Caco-2 (cell line): ENCODE measurements at places on chromosomes 3 and 15. TPM values are rescaled to one million over a fixed set of nuclear protein-coding genes. Genes with fewer than 3 reads are reported as not detected.
A peak's percentile ranks its signal among the peaks of the same experiment; 100 is the strongest.

Gene CYP8B1
- total RNA-seq: not detected in 2 replicates

GRCh38 chr3:8313560-8314267, 187.9 kb upstream of the LMCD1 start:
- no peak for DNase-seq
- no peaks in the 10 kb centered on the region for H3K27me3 ChIP-seq
- H3K27ac ChIP-seq: no peak overlapping the region
- H3K4me3 ChIP-seq: no peak overlapping the region
- no peaks in the 10 kb centered on the region for H3K36me3 ChIP-seq

Gene SLC27A2
- total RNA-seq: 31.2 and 36.1 TPM in 2 replicates

GRCh38 chr15:53305101-53305500, 454.4 kb downstream of the WDR72 start:
- H3K36me3 ChIP-seq: no peaks in the 10 kb centered on the region
- DNase-seq: no peak
- no peak overlapping the region for H3K4me3 ChIP-seq
- H3K27me3 ChIP-seq: no peaks in the 10 kb centered on the region
- H3K27ac ChIP-seq: no peak overlapping the region

Gene GABPB1
- total RNA-seq: 42.8 and 44.7 TPM in 2 replicates

DNA sequence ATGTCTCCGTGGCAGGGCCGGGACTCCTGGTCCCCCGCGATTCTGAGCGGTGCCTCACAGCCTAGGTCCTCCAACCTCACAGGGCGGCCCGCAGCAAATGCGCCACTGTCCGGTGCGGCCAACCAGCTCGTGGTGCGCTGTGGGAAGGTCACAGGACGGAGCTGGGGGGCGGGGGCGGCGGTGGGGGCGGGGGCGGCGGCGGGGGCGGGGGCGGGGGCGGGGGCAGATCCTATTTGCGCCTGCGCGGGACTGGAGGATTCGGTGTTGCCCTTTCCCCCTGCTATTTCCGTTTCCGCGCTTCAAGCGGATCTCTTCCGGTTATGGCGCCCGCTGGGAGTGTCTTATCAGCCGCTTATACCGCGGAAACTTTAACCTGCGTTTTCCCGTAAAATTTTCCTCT, 106.7 kb upstream of the SNRPN start:
- no peaks in the 10 kb centered on the region for H3K36me3 ChIP-seq
- no peak overlapping the region for H3K27ac ChIP-seq
- H3K4me1 ChIP-seq: no peaks in the 10 kb centered on the region

- no peaks in the 10 kb centered on the region for H3K36me3 ChIP-seq
- no peak overlapping the region for H3K27ac ChIP-seq
- no peaks in the 10 kb centered on the region for H3K4me1 ChIP-seq
- H3K27me3 ChIP-seq: no peaks in the 10 kb centered on the region
Observed at GRCh38 chr3:88678747-88679146, 428.7 kb upstream of the EPHA3 start.

Gene SPATA12
- total RNA-seq: 0.16 TPM in 1 of 2 replicates, not detected in the other

DNA sequence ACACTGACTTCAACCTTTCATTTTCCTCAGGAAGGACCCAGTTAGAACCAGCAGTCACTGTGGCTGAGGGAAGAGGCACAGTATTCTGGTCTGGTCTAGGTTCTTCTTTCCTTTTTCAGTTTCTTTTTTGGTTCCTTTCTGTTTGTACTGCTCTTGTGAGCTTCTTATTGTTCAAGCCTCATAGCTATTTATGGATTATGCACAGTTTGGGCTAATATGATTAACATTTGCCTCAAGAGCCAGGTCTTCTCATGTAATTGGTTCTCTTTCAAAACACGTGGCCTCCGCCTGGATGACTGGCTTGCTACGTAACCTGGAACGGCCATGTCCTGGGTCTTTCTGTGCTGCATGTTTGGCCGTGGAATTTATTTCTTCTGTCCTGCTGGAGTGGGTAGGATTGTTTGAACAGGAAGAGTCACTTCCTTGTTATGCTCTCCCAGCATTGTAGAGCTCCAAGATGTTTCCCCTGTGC, 43.3 kb downstream of the RBMS3 start:
- H3K27ac ChIP-seq: no peak overlapping the region
- no peak overlapping the region for H3K4me3 ChIP-seq
- DNase-seq: no peak
- no peaks in the 10 kb centered on the region for H3K36me3 ChIP-seq
- no peaks in the 10 kb centered on the region for H3K27me3 ChIP-seq
- H3K4me1 ChIP-seq: no peaks in the 10 kb centered on the region

Gene TEX55
- not detected in 2 replicates for total RNA-seq

Gene MUSTN1
- total RNA-seq: 1.8 TPM in 1 of 2 replicates, not detected in the other

DNA sequence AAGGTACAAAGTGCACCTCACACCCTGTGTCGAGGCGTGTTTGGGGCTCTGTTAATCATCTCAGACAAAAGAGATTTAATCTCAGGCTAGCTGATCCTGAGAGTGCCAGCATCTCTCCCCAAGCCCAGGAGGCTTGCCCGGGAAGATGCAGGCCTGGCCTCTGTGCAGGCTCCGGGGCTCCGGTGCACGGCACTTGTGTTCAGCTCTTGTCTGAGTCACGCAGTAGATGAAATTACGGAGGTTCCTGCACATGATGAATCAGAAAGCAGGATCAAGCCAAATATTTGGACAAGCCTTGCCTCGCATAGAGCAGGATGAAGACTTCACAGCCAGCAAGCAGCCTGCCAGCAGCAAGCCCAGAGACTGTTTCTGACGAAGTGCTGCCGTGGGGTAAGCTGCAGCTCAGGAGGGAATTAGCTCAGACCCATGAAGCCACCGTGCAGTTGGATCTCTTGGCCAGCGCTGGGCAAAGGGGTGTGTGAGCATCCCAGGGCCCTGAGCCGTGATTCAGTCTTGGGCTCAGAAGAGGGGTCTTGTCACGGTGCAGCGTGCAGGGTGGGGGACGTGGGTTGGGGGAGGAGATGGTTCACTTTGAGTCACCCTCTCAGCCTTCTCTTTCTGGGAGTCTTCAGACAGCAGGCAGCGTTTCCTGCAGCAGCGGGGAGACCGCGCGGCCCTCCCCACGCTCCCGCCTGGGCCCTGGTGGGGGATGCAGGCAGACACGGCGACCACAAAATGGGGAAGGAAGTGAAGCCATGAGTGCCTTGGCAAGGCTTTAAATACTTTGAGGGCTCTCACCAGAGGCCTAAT, 89.2 kb upstream of the MEF2A start:
- no peaks in the 10 kb centered on the region for H3K27me3 ChIP-seq
- no peak overlapping the region for H3K27ac ChIP-seq
- no peak overlapping the region for H3K4me3 ChIP-seq
- H3K36me3 ChIP-seq: no peaks in the 10 kb centered on the region
- H3K4me1 ChIP-seq: no peaks in the 10 kb centered on the region

GRCh38 chr15:99135194-99135593, 30.3 kb downstream of the SYNM start:
- peaks cover 17% of the 10 kb centered on the region for H3K4me1 ChIP-seq
- no peaks in the 10 kb centered on the region; the same call in 1 of the 2 replicates for H3K36me3 ChIP-seq
- no peak overlapping the region for H3K27ac ChIP-seq

DNA sequence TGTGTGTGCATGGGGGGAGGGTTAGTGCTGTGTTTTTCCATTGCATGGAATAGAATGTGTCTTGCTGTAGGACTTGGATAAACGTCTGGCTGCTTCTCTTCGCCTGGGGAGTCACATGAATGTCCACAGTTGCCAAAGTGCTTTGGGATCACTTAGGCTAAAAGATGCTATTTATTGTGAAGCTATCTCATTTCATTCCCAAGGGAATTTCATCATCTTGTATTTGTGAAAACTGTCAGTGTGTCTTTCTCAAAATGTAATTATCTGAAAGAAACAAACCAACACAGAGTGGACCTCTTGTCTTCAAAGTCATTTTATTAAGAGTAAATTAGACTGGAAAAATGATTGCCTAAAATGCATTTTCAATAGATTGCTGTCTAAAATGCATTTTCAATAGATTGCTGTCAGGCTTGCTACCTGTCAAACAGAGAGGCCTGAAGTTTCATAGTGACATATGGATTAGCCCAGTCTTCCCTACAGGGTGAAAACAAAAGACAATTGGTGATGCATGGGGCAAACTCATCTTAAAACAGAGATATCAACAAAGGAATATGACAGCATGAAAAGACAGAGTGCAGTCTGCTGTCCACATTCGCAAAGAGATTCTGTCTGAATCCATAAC, 117.1 kb upstream of the GOLIM4 start:
- H3K4me1 ChIP-seq: 0 out of 2 replicates have a peak, but pooled peaks cover 3% of the 10 kb centered on the region
- H3K4me3 ChIP-seq: no peak overlapping the region
- no peaks in the 10 kb centered on the region for H3K27me3 ChIP-seq
- no peaks in the 10 kb centered on the region for H3K36me3 ChIP-seq

- H3K4me1 ChIP-seq: 0 out of 2 replicates have a peak, but pooled peaks cover 4% of the 10 kb centered on the region
- no peak overlapping the region for H3K4me3 ChIP-seq
- no peaks in the 10 kb centered on the region; the same call in 1 of the 2 replicates for H3K27me3 ChIP-seq
Observed at GRCh38 chr3:33889394-33890039, 91.1 kb downstream of the PDCD6IP start.

- no peaks in the 10 kb centered on the region for H3K27me3 ChIP-seq
- no peaks in the 10 kb centered on the region for H3K36me3 ChIP-seq
- peak overlapping the region; percentile 91 for H3K27ac ChIP-seq
- peaks cover 45% of the 10 kb centered on the region for H3K4me1 ChIP-seq
- DNase-seq: peak; percentile 82
Observed at GRCh38 chr15:75200765-75201615, 692 bp upstream of the C15orf39 start.

GRCh38 chr3:101204246-101204645, 116.1 kb downstream of the IMPG2 start:
- H3K4me3 ChIP-seq: no peak overlapping the region
- no peak overlapping the region for H3K27ac ChIP-seq
- DNase-seq: no peak
- no peaks in the 10 kb centered on the region for H3K27me3 ChIP-seq
- H3K4me1 ChIP-seq: no peaks in the 10 kb centered on the region

Gene SLC6A1
- not detected in 2 replicates for total RNA-seq

DNA sequence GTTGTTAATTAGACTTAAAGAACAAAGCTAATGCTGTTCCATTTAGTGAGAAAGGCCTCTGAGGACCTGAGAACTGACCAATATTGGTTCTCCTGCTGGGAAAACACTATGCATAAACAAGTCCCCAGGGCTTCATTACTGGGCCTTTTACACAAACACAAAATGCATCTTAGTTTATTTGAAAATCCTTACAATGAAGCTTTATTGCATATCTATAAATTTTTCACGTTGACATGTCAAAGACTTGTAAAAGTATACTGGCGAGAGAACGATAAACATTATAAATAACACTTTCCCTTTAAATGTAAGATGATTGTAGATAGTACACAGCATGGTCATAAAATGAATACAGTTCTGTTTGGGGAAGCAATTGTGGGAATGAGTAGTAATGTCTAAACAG, 151.7 kb downstream of the ROBO2 start:
- no peak for DNase-seq
- no peaks in the 10 kb centered on the region for H3K36me3 ChIP-seq
- no peak overlapping the region for H3K4me3 ChIP-seq
- no peak overlapping the region for H3K27ac ChIP-seq
- no peaks in the 10 kb centered on the region for H3K27me3 ChIP-seq

Gene CLDN18
- not detected in 2 replicates for total RNA-seq

DNA sequence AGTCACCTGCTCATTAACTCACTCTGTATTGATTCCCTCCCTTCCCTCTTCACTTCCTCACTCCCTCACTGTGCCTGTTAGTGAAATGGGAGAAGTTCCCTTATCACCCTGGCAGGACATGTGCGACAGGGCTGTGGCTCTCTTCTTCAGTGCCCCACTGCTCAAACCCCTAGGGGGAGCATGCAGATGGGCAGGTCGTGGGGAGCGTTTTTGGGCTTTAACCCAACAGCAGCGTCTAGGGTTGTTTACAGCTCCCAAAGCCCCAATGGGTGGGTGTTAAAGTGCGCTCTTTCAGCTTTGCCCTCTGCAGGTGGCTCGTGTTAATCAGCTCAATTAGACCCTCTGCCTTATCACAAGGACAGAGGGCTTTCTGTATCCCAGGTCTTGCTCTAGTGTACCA, 447.8 kb upstream of the PROK2 start:
- no peaks in the 10 kb centered on the region for H3K27me3 ChIP-seq
- H3K27ac ChIP-seq: no peak overlapping the region
- no peak overlapping the region for H3K4me3 ChIP-seq
- no peak for DNase-seq
- H3K4me1 ChIP-seq: no peaks in the 10 kb centered on the region

Gene TTLL13
- 0.43 TPM in 1 of 2 replicates, not detected in the other for total RNA-seq

Gene WDR5B
- total RNA-seq: 4.4 and 4.7 TPM in 2 replicates

DNA sequence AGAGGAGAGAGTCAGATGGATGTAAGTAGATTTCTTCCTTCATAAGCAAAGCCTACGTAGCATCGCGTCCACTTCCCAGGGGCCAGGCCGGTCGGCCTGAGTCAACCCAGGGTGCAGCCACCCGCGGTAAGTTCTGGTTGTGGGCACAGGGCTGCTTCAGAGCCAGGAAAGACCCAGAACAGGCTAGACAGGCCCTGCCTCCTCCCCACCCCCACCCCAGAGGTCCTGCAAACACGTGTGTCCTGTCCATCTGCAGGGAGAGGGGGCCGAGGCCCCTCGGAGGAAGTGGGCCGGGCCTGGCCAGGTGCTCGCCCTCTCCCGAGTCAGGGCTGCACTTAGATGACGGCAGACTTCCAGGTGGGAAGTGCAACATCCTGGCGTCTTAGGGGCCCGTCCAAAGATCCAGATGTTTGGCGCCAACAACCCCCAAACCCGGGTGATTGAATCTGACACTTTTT, 100.8 kb upstream of the ALDH1A3 start:
- no peaks in the 10 kb centered on the region for H3K4me1 ChIP-seq
- H3K27ac ChIP-seq: no peak overlapping the region
- DNase-seq: peak; percentile 14
- no peak overlapping the region for H3K4me3 ChIP-seq
- H3K36me3 ChIP-seq: no peaks in the 10 kb centered on the region

Gene NLGN1
- not detected in 2 replicates for total RNA-seq

Gene OPA1
- 61.4 and 74.6 TPM in 2 replicates for total RNA-seq

Gene STX19
- total RNA-seq: not detected in 2 replicates

- no peaks in the 10 kb centered on the region; the same call in 1 of the 2 replicates for H3K27me3 ChIP-seq
- no peaks in the 10 kb centered on the region for H3K36me3 ChIP-seq
- DNase-seq: no peak
Observed at GRCh38 chr15:51757450-51757849, 6.1 kb downstream of the TMOD2 start.

Gene C3orf20
- 0.09 and 0.19 TPM in 2 replicates for total RNA-seq

Gene RFC4
- 52.6 and 62.2 TPM in 2 replicates for total RNA-seq

GRCh38 chr15:33680336-33680735, 288.0 kb upstream of the CHRM5 start:
- H3K36me3 ChIP-seq: no peaks in the 10 kb centered on the region
- no peak overlapping the region for H3K4me3 ChIP-seq
- H3K27ac ChIP-seq: no peak overlapping the region
- no peaks in the 10 kb centered on the region; the same call in 1 of the 2 replicates for H3K27me3 ChIP-seq

- no peak overlapping the region for H3K27ac ChIP-seq
- DNase-seq: no peak
- H3K27me3 ChIP-seq: no peaks in the 10 kb centered on the region
- no peaks in the 10 kb centered on the region for H3K36me3 ChIP-seq
- H3K4me3 ChIP-seq: no peak overlapping the region
Observed at GRCh38 chr3:66723231-66723630, 222.4 kb upstream of the LRIG1 start.
